Kidney epithelial cell (primary cell): ENCODE measurements at places on chromosomes 6 and 20. TPM values are rescaled to one million over a fixed set of nuclear protein-coding genes. Genes with fewer than 3 reads are reported as not detected.

DNA sequence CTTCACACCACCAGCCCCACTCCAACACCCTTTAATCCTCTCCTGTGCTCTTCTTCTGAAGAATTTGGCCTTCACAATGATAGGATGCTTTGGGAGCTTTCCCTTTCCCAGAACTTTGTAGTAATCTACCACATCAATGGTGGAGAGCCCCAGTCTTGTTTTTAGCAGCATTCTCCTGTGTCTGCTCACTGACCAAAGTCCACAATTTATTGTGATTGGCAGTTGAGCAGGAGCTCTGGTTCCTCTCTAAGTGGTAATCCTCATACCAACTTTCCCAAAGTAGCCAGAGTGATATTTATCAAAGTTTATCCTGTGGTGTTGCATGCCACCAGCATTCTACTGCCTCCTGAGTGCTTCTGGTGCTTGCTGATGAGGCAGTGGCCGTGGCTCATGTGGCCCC, 29.0 kb upstream of the OPN5 start:
- no peak for DNase-seq

GRCh38 chr6:74579794-74580193, 626.1 kb downstream of the COL12A1 start:
- DNase-seq = no peak

- no peak for DNase-seq
Observed at GRCh38 chr6:36377594-36377993, 9.9 kb downstream of the ETV7 start.

GRCh38 chr6:91366781-91367180, 779.9 kb upstream of the MAP3K7 start:
- DNase-seq = no peak

The CDSN gene
- not detected in 2 replicates for total RNA-seq

- DNase-seq = no peak
Observed at GRCh38 chr6:8545336-8545735, 110.0 kb upstream of the SLC35B3 start.
